ENCODE measurements at places on chromosomes 16 and 17. TPM values are rescaled to one million over a fixed set of nuclear protein-coding genes. Genes with fewer than 3 reads are reported as not detected.

DNA sequence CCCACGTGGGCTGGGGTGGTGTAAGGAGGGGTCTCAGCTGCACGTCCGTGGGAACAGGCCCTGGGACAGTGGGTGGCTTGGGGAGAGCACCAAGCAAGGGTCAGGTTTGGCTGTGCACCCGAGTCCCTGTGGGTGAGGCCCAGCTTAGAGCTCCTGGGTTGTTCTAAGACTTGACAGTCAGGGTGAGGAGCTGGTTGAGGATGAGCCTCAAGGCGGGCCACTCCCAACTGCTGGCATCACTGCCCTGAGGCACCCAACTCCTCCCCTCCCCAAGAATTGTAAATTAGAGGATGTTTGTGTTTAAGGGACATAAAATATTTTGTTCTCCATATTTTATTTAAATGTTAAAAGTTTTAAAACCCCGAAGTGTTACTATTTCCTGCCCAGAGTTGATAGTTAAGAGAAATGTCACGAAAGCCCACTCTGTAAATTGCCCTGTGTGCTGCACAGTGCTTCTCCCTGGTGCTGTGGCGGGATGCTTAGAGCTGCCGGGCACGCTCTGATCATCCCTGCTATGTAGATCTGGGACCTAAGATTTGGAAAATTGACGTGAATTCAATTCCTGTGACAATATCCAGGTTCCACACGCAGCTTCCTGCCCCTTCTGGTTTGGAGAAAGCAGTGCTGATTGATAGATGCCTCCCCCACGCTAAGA lies 15.9 kb downstream of the ZC3H18 start:
- H3K4me1 ChIP-seq, result no peaks in the 10 kb centered on the region
- no peak overlapping the region for H3K4me3 ChIP-seq
- no peak overlapping the region for H3K27ac ChIP-seq
- peaks cover 97% of the 10 kb centered on the region for H3K36me3 ChIP-seq
- no peak for DNase-seq

GRCh38 chr17:29155966-29156338 lies 24.2 kb downstream of the MYO18A start:
- no peak for DNase-seq
- no peaks in the 10 kb centered on the region for H3K36me3 ChIP-seq
- peak overlapping the region; percentile 77 for H3K27ac ChIP-seq
- peaks cover 67% of the 10 kb centered on the region for H3K4me1 ChIP-seq

DNA sequence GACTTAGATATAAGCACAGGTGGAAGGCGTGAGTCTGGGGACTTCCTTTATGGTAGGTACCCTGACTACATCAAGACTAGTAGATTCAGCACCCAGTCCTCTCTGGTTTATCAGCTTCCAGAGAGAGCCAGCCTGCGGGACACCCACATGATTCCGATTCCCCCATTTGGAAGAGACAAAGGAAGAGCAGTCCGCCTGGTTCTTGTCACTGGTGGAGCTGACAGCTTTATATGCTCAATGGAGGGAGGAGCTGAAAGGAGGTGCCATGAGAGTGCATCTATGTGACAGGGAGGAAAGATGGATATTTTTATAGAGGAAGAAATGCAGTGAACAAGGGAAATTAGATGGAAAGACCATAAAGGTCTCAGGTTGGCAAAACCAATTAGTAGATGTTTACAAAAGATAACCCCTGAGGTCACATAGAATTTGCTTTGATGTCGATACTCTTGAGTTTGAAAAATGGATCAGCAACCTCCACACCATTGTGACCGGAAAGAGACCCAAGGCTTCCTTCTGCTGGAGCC lies 437.7 kb downstream of the PMP22 start:
- no peaks in the 10 kb centered on the region for H3K36me3 ChIP-seq
- no peaks in the 10 kb centered on the region for H3K4me1 ChIP-seq
- no peak for DNase-seq
- no peak overlapping the region for H3K27ac ChIP-seq
- no peaks in the 10 kb centered on the region for H3K27me3 ChIP-seq
- no peak overlapping the region for H3K4me3 ChIP-seq

DNA sequence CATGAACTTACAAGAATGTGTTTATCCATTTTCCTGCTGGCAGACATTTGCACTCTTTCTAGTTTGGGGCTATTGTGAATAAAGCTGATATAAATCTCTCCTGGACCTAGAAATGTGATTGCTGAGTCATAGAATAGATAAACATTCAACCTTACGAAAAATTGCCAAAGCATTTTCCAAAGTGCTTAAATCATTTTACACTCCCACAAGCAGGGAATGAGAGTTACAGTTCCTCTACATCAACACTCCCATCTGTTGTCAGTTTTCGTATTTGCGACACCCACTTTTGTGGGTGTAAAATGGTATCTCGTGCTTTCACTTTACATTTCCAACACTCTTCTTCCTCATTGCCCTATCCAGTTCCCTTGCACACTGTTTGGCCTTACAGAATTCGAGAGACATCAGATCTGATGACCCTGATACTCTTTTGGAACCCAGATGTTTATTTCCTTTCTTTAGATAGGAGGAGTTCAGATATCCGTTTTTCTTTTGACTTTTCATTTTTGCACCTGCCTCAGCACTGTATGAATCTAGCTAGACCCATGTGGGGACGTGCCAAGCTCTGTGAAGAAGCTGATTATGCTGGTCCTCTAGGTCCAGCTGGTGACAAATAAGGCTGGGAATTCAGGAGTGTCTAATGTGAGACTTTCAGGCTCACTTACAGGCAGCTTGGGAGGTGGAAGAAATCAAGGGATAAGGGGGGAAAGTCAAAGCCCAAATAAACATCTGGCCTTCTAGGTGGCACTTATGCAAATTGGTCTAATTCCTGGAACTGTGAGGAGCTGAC lies 14.0 kb downstream of the SOX9 start:
- H3K4me3 ChIP-seq, result no peak overlapping the region
- H3K27me3 ChIP-seq, result no peaks in the 10 kb centered on the region
- H3K4me1 ChIP-seq, result no peaks in the 10 kb centered on the region
- DNase-seq, result no peak
- H3K27ac ChIP-seq, result no peak overlapping the region

DNA sequence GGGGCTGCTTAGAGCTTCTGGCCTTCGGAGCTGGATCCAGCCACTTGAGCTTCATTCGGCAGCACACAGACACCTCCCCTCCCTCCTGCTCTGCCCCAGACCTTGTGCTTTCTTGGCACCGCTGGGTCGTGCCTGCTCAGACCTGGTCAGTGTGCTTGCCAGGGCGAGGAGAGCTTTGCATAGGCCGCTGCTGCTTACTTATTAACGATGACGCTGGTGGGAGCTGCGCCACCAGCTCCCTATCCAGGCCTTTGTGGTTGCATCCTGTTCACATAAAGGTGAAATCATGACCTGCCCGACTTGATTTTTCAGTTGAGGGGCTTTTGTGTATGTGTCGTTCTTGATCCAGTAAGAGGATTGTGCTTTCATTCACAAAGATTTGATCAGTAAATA lies 101.1 kb downstream of the MSI2 start:
- no peak overlapping the region for H3K4me3 ChIP-seq
- no peaks in the 10 kb centered on the region for H3K27me3 ChIP-seq
- no peak for DNase-seq
- H3K27ac ChIP-seq, result peak overlapping the region; percentile 48
- H3K4me1 ChIP-seq, result peaks cover 50% of the 10 kb centered on the region

DNA sequence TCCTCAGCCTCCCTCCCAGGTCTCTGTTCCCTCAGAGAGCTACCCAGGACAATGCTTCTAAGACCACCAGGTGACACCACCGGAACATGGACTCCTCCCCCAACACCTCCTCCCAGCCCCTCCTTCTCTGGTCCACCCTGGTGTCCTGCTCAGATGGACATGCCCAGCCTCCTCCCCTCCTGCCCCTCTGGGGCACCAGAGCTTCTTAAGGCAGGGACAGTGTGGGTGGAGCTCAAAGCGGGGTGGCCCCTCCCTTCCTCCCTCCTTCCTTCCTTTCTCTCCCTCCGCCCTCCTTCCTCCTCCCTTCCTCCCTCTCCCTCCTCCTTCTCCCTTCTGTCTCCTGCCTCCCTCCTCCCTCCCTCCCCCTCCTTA lies 22.7 kb downstream of the TRPV3 start:
- H3K27me3 ChIP-seq, result peaks cover 38% of the 10 kb centered on the region
- H3K4me1 ChIP-seq, result no peaks in the 10 kb centered on the region
- H3K36me3 ChIP-seq, result no peaks in the 10 kb centered on the region
- H3K27ac ChIP-seq, result no peak overlapping the region
- no peak overlapping the region for H3K4me3 ChIP-seq

DNA sequence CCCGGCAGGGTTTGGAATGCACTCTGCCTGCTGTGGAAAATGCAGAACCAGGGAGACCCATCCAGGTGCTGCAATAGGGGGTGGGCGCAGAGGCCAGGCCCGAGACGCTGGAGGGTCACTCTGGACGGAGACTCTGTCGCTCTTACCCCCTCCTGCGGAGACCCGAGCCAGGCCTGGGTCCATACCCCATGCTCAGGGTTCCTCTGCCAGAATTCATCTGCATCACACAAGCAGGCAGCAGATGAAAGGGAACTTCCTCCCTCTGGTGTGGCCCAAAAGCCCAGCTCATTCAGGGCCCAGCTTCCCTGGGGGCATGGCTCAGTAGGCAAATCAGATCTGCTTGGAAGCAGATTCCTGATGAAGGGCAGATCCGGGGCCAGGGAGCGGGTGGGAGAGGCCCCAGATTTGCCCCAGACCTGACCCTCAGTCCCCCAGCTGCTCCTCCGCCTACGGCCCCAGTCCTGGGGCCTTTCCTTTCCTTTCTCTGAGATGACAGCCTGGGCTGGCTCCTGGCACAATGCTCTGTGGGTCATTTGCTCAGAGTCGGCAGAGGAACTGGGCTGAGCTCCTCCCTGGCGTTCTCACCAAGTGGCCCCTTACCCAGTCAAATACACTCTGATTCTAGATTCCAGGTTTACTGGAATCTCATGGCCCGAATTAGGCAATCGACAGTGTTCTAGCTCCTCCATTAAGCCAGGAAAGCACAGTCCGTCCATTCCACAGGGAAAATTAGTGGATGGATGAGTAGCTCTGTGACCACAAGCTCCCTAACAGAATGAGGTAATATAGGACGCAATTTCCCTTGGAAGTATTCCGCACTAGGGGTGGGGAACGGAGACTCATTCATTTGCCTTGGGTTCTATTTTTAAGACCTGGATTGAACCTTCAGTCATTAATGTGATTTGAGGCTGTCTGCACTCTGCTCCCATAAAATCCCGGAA lies 19.1 kb upstream of the RASD1 start:
- H3K27me3 ChIP-seq, result no peaks in the 10 kb centered on the region
- no peak overlapping the region for H3K27ac ChIP-seq
- H3K4me3 ChIP-seq, result no peak overlapping the region
- no peaks in the 10 kb centered on the region for H3K4me1 ChIP-seq
- no peaks in the 10 kb centered on the region for H3K36me3 ChIP-seq
- DNase-seq, result no peak

DNA sequence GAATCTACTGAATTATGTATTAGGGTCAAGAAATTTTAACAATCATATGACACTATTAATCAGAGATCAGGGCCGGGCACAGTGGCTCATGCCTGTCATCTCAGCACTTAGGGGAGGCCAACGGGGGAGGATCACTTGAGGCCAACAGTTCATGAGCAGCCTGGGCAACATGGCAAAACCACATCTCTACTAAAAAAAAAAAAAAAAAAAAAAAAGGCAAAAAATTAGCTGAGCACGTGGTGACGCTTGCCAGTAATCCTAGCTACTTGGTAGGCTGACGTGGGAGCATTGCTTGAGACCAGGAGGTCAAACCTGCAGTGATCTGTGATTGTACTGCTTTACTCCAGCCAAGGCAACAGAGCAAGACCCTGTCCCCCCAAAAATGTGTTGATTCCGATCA lies 52.5 kb upstream of the CLEC3A start:
- H3K27ac ChIP-seq, result no peak overlapping the region
- H3K4me3 ChIP-seq, result no peak overlapping the region
- no peaks in the 10 kb centered on the region for H3K4me1 ChIP-seq
- no peaks in the 10 kb centered on the region for H3K36me3 ChIP-seq
- DNase-seq, result no peak
- H3K27me3 ChIP-seq, result peaks cover 15% of the 10 kb centered on the region

- no peak for DNase-seq
- H3K36me3 ChIP-seq, result peaks cover 64% of the 10 kb centered on the region
- no peaks in the 10 kb centered on the region for H3K27me3 ChIP-seq
- no peak overlapping the region for H3K4me3 ChIP-seq
- no peak overlapping the region for H3K27ac ChIP-seq
Observed at GRCh38 chr16:4683255-4684057, 9.9 kb upstream of the NUDT16L1 start.

- H3K4me3 ChIP-seq, result no peak overlapping the region
- H3K27ac ChIP-seq, result peak overlapping the region; percentile 28
- peaks cover 29% of the 10 kb centered on the region for H3K4me1 ChIP-seq
- no peaks in the 10 kb centered on the region for H3K36me3 ChIP-seq
- H3K27me3 ChIP-seq, result no peaks in the 10 kb centered on the region
- DNase-seq, result no peak
Observed at GRCh38 chr17:40471846-40472732, 28.8 kb downstream of the IGFBP4 start.

- DNase-seq, result peak; percentile 82
- no peak overlapping the region for H3K27ac ChIP-seq
- H3K4me1 ChIP-seq, result no peaks in the 10 kb centered on the region
- H3K36me3 ChIP-seq, result no peaks in the 10 kb centered on the region
Observed at GRCh38 chr16:20385844-20386832, 18.4 kb downstream of the PDILT start.

- peak overlapping the region; percentile 93 for H3K27ac ChIP-seq
- peak overlapping the region; percentile 6 for H3K4me3 ChIP-seq
- H3K4me1 ChIP-seq, result peaks cover 98% of the 10 kb centered on the region
- peaks cover 9% of the 10 kb centered on the region for H3K36me3 ChIP-seq
- no peaks in the 10 kb centered on the region for H3K27me3 ChIP-seq
Observed at GRCh38 chr17:42457107-42457792, 1.4 kb upstream of the ATP6V0A1 start.

GRCh38 chr17:28958820-28959455 lies 7.6 kb upstream of the PHF12 start:
- H3K27ac ChIP-seq, result no peak overlapping the region
- DNase-seq, result no peak
- H3K4me3 ChIP-seq, result no peak overlapping the region
- H3K4me1 ChIP-seq, result no peaks in the 10 kb centered on the region

DNA sequence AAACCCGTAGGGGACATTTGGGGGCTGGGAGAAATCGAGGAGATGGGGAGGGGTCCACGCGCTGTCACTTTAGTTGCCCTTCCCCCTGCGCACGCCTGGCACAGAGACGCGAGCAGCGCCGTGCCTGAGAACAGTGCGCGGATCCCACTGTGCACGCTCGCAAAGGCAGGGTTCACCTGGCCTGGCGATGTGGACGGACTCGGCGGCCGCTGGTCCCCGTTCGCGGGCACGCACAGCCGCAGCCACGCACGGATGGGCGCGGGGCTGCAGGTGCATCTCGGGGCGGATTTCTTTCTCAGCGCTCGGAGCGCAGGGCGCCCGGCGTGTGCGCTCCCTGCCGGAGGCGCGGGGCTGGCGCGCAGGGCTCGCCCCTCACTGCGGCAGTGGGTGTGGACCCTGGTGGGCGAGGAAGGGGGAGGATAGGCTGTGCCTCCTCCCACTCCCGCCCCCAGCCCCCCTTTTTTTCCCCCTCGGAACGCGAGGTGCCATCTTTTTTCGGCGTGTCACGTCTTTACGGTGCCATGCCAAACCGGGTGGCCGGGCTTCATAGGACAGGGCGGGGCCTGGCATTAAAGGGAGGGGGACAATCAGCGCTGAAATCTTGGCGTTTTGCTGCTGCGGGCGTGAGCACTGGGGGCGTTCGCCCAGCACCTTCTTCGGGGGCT lies 1.1 kb downstream of the MAPT start:
- H3K4me3 ChIP-seq, result peak overlapping the region; percentile 77
- peaks cover 62% of the 10 kb centered on the region for H3K27me3 ChIP-seq
- H3K27ac ChIP-seq, result no peak overlapping the region
- no peak for DNase-seq

Gene SPN
- 22.4 TPM for total RNA-seq

Gene DPEP2
- 18.6 TPM for total RNA-seq

Gene TTLL6
- not detected for total RNA-seq

Gene ARHGAP27
- total RNA-seq, result 129 TPM

Measured in spleen (tissue), 13 donors.